ENCODE measurements at places on chromosomes 2 and 18. TPM values are rescaled to one million over a fixed set of nuclear protein-coding genes. Genes with fewer than 3 reads are reported as not detected.
A peak's percentile ranks its signal among the peaks of the same experiment; 100 is the strongest.

The GPC1 gene
- 18.6 TPM for total RNA-seq

The MEP1B gene
- not detected for total RNA-seq

The SGPP2 gene
- not detected for total RNA-seq

The DCAF17 gene
- total RNA-seq = 13.1 TPM

The UGT1A10 gene
- total RNA-seq = not detected

The SLC66A2 gene
- 16.9 TPM for total RNA-seq

The DSC3 gene
- under 0.01 TPM for total RNA-seq

The IL1RN gene
- not detected for total RNA-seq

The TFCP2L1 gene
- not detected for total RNA-seq

GRCh38 chr2:18971628-18972027, 382.3 kb upstream of the NT5C1B start:
- H3K27ac ChIP-seq = no peak overlapping the region
- no peak overlapping the region for H3K4me3 ChIP-seq
- peak; percentile 38 for DNase-seq
- no peaks in the 10 kb centered on the region for H3K36me3 ChIP-seq

DNA sequence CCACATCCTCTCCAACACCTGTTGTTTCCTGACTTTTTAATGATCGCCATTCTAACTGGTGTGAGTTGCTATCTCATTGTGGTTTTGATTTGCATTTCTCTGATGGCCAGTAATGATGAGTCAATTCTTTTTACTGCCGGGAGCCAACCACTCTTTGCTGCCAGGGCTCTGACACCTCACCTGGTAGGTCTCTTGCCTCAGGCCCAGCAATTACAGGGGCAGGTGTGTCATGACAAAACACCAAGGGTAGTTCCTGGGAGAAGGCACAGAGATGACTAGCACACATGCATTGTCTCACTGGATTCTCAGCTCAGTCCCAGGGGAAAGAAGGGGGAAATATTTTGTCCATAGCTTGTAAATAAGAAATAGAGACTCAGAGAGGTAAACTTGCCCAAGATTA, 122.3 kb downstream of the CHST9 start:
- H3K27ac ChIP-seq = no peak overlapping the region
- no peaks in the 10 kb centered on the region for H3K36me3 ChIP-seq
- no peak overlapping the region for H3K4me3 ChIP-seq
- H3K4me1 ChIP-seq = no peaks in the 10 kb centered on the region
- DNase-seq = no peak

- peaks cover 19% of the 10 kb centered on the region for H3K4me1 ChIP-seq
- DNase-seq = no peak
- peak overlapping the region; percentile 51 for H3K27ac ChIP-seq
- peaks cover 30% of the 10 kb centered on the region for H3K36me3 ChIP-seq
- peak overlapping the region; percentile 16 for H3K4me3 ChIP-seq
Observed at GRCh38 chr2:217978536-217979150, 24.2 kb downstream of the TNS1 start.

GRCh38 chr2:171297956-171298355, 135.8 kb downstream of the METTL8 start:
- H3K4me1 ChIP-seq = peaks cover 5% of the 10 kb centered on the region
- no peaks in the 10 kb centered on the region for H3K27me3 ChIP-seq
- no peaks in the 10 kb centered on the region for H3K36me3 ChIP-seq
- H3K27ac ChIP-seq = no peak overlapping the region

- H3K4me3 ChIP-seq = no peak overlapping the region
- H3K27me3 ChIP-seq = no peaks in the 10 kb centered on the region
- DNase-seq = no peak
- H3K4me1 ChIP-seq = no peaks in the 10 kb centered on the region
- H3K36me3 ChIP-seq = no peaks in the 10 kb centered on the region
- H3K27ac ChIP-seq = no peak overlapping the region
Observed at GRCh38 chr2:50480507-50480906, 551.4 kb downstream of the NRXN1 start.

- peaks cover 15% of the 10 kb centered on the region for H3K36me3 ChIP-seq
- H3K4me3 ChIP-seq = no peak overlapping the region
- no peak overlapping the region for H3K27ac ChIP-seq
- peaks cover 2% of the 10 kb centered on the region for H3K4me1 ChIP-seq
Observed at GRCh38 chr2:74221091-74221490, 22.7 kb downstream of the MTHFD2 start.

- no peak overlapping the region for H3K4me3 ChIP-seq
- peak overlapping the region; percentile 60 for H3K27ac ChIP-seq
- peaks cover 10% of the 10 kb centered on the region for H3K4me1 ChIP-seq
- DNase-seq = peak; percentile 23
- H3K27me3 ChIP-seq = no peaks in the 10 kb centered on the region
- H3K36me3 ChIP-seq = no peaks in the 10 kb centered on the region
Observed at GRCh38 chr2:128347701-128348539, 29.3 kb upstream of the HS6ST1 start.

GRCh38 chr2:105895990-105896764, 151.5 kb downstream of the NCK2 start:
- no peak for DNase-seq
- H3K27ac ChIP-seq = no peak overlapping the region
- H3K27me3 ChIP-seq = no peaks in the 10 kb centered on the region
- H3K36me3 ChIP-seq = peaks cover 12% of the 10 kb centered on the region

DNA sequence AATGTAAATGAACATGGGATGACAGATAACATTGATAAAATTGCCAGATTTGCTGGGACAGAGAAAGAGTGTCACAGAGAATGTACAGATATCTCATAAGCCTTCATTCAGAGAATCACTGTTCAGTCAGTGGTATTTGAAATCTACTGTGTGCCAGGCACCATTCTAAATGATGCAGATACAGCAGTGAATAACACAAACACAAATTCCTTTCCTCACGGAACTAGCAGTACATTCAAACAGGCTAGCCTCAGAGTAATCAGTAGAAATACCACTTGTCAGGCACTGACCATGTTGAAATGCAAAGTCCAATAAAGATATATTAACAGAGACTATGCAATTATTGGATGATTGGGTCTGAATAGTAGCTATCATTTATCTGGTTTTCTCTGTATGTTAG, 211.0 kb downstream of the RDH14 start:
- H3K4me1 ChIP-seq = no peaks in the 10 kb centered on the region
- no peaks in the 10 kb centered on the region for H3K36me3 ChIP-seq
- H3K27me3 ChIP-seq = no peaks in the 10 kb centered on the region
- no peak overlapping the region for H3K4me3 ChIP-seq

DNA sequence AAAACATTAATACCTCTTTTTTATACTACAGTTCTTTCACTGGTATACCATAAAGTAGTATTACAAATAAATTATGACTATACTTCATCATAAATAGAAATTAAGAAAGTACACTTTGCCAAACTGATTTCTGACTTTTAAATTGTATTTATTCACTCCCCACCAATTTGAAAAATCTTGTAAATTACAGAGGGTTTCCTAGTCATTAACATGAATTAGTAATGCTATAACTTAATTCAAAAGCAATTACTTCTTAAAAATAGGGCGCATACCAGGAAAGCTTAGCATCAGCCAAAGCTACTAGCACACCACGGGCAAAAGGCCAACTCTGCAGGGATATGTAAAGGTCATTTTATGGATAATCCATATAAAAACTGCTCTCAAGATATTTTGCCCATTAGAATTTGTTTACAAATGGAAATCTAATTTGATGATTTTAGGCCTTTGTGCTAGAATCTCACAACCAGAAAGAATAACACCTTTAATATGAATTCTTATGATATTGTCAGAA, 142.3 kb downstream of the PIGN start:
- no peak for DNase-seq
- H3K4me1 ChIP-seq = no peaks in the 10 kb centered on the region
- no peak overlapping the region for H3K27ac ChIP-seq
- H3K27me3 ChIP-seq = no peaks in the 10 kb centered on the region

GRCh38 chr2:231600619-231601355, 8.1 kb downstream of the TEX44 start:
- H3K27ac ChIP-seq = no peak overlapping the region
- no peak overlapping the region for H3K4me3 ChIP-seq
- 0 out of 2 replicates have a peak, but pooled peaks cover 3% of the 10 kb centered on the region for H3K27me3 ChIP-seq
- no peak for DNase-seq

DNA sequence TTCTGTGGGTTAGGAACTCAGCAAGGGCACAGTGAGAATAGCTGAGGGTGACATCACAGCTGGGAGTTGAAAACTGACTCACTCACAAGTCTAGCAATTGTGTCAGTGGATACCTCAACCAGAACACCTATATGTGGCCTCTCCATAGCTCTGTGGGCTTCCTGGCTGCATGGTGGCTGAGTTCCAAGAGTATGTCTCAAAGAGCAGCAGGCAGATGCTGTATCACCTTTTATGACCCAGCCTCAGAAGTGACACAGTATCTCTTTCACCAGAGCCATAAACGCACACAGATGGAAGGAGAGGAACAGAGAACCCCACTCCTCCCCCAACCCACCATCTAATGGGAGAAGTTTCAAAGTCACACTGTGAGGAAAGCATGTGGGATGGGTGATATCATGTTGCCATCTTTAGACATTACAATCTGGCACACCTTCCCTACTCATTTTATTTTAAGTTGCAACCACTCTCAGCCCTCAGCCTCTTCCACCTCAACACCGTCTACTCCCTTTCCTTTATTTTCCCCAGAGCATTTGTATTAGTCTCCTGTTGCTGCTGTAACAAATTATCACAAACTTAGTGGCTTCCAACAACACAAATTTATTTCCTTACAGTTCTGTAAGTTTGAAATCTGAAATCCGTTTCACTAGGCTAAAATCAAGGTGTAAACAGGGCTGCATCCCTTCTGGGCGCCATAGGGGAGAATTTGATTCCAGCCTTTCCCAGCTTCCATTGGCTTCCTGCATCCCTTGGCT, 134.6 kb upstream of the SPATS2L start:
- H3K4me1 ChIP-seq = no peaks in the 10 kb centered on the region
- no peak overlapping the region for H3K4me3 ChIP-seq
- no peak overlapping the region for H3K27ac ChIP-seq
- DNase-seq = peak; percentile 75

DNA sequence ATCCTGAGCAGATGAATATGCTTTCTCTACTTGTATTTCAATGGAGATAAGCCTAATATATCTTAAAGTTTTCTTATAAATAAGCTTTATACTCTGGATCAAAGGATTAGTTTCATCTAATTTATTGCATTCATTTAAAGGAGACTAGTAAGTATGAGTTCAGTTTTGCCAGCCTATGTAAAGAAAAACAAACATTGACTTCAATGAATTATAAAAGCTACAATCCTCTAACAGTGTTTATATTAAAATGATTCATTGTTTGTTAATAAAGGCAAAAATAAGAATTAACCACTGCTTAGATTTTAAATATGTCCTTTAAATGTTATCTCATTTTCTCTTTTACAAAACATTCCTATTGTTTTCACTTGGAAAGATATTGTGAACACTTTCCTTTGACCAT, 566.0 kb downstream of the EPHA4 start:
- no peak overlapping the region for H3K4me3 ChIP-seq
- no peaks in the 10 kb centered on the region for H3K27me3 ChIP-seq
- peak; percentile 16 for DNase-seq
- H3K36me3 ChIP-seq = no peaks in the 10 kb centered on the region
- H3K4me1 ChIP-seq = no peaks in the 10 kb centered on the region

GRCh38 chr2:40085786-40086185, 306.7 kb upstream of the THUMPD2 start:
- H3K4me3 ChIP-seq = no peak overlapping the region
- DNase-seq = no peak
- H3K36me3 ChIP-seq = no peaks in the 10 kb centered on the region
- no peaks in the 10 kb centered on the region for H3K4me1 ChIP-seq
- H3K27ac ChIP-seq = no peak overlapping the region

DNA sequence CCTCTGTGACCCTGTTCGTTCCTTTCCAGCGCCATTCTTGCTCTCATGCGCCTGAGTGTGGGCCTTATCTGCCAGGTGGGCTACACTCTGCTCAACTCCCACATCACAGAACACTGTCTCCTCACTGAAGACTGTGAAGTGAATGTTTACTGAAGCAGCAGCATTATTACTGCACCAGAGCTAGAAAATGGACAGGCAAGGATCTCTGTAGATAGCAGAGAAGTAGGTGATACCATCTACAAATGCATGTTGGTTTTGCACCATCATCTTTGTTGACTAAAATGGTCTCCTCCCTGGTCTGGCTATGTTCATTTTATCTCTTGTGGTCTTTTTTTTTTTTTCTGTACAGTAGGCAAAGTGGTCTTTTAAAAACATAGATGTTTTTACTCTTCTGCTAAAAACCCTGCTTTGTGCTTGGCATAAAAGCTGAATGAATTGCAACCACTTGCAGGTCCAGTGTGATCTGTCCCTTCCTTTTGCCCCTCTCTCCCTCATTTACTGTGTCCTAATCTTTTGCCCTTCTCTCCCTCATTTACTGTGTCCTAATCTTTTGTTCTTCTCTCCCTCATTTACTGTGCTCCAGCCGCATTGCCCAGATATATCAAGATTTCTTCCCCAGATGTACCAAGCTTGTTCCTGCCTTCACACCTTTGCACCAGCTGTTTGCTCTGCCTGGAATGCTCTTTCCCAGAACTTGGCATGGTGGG, 35.4 kb downstream of the BABAM2 start:
- H3K27ac ChIP-seq = no peak overlapping the region
- H3K27me3 ChIP-seq = no peaks in the 10 kb centered on the region
- no peak overlapping the region for H3K4me3 ChIP-seq
- no peaks in the 10 kb centered on the region for H3K4me1 ChIP-seq
- H3K36me3 ChIP-seq = peaks cover 2% of the 10 kb centered on the region

GRCh38 chr2:51581636-51582267, 549.8 kb upstream of the NRXN1 start:
- no peaks in the 10 kb centered on the region for H3K36me3 ChIP-seq
- H3K4me3 ChIP-seq = no peak overlapping the region
- H3K27ac ChIP-seq = no peak overlapping the region
- H3K4me1 ChIP-seq = no peaks in the 10 kb centered on the region

All from IMR-90 (cell line).